CD4-positive, alpha-beta T cell treated with Interleukin-10 for 1 hour (primary cell): ENCODE measurements at places on chromosomes 3 and 15.
A peak's percentile ranks its signal among the peaks of the same experiment; 100 is the strongest.

GRCh38 chr3:42682301-42683070 is 2.9 kb upstream of the KLHL40 start:
- DNase-seq, result no peak

DNA sequence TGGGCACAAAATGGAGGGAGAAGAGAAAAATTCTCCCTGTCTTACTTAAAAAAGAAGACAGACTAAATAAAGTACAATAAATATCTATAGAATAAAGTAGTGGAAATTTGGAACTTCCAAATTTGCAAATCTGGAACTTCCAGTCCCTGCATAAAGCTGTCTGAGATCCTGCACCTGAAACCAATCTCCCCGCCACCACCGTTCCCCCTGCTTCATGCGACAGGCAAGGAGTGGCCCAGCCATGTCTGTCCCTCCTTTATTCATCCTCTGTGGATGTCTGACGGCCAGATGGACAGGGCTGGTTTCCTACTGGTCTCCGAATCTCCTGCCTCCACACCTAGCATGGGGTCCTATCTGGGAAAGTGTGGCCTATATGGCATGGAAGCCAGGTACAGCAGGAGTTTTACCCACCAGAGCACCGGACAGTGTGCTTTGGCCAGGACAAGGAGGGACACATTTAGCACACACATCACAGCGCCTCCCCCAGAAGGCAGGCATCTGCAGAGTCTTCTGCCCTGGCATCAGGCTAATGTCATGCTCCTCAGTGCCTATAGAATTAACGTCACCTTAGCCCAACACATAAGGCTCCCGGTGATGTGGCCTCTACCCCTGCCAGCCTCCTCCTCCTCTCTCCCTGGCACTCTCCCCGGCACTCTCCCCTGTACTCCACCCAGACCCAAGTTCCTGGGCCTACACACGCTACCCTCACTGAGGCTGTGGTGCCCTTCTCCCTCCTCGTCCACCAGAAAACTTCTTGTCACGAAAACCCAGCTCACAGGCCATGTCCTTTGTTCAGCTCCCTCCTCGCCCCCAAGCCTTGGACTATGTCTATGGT is 170.8 kb downstream of the XXYLT1 start:
- DNase-seq, result no peak

DNA sequence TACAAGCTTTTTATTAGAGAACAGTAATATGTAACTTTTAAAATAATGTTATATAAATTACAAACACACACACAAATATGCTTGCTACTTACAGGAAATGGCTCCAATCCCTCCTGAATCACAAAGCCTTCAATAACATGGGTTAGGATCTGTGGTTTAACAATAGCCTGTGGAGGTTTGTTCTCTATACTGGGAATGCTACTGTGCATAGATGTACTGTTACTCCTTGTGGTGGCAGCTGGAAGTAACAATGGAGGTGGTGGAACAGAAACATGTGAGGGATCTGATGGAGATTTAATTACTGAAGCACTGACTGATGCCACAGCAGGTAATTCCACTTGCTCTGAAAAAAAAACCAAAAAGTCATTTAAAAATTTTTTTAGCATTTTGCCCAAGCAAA is 64.4 kb downstream of the PHC3 start:
- DNase-seq, result no peak

DNA sequence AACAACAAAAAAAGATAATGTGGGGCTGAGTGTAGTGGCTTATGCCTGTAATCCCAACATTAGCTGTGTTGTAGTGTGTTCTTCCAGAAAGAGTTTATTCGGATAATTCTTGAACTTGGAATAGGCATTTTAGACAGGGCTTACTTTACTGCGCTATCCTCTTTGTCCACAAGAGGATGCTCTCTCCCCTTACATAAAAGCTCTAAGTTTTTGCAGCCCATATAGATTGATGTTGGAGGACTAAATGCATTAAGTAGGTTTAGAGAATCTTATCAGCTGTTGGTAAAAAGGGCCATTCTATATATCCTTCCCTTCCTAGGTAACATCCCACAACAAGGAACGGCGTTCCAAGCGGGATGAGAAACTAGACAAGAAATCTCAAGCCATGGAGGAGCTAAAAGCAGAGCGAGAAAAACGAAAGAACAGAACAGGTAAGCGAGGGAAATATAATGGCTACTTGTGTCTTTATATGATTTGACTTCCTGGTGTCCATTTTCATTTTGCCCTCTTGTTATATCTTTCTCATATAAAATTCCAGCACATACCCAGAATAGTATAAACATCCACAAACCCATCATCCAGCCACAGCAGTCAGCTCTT is 27.8 kb upstream of the ITPKA start:
- DNase-seq, result peak; percentile 57

DNA sequence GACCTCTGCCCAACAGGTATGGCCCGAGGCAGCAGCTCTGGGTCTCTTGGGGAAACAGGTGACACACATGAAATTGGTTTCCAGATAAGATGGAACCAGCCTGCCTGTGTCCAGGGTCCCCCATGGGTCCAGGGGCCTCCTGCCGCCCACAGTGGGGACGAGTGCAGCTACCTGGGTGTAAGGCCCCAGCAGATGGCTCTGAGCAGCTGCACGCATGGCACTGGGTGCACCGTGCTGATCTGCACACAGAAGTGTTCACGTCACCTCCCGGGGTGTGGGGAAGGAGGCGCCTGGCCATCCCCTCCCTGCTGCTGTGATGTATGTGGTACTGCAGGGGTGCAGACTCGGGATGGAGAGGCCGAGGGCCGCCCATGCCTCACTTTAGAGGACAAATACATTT is 63.6 kb downstream of the NIPA2 start:
- no peak for DNase-seq

DNA sequence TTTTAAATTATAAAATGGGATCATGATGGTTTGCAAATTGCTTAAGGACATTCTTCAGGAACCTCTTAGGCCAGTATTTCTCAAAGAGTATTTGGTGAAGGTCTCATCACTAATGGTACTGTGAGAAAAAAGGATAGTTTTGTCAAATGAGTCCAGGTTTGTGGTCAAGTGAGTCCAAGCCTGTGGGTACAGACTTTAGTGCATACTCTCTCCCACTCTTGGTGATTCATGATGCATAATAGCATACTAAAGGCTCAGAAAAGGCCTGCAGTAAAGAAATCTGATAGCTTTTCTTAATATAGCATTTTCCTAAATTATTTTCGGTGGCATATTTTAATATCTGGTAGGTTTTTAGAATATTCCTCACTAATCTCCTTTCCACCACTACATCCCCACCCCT is 20.0 kb downstream of the BOC start:
- DNase-seq, result no peak

GRCh38 chr3:63960048-63960711 is 48.0 kb upstream of the SCAANT1 start:
- no peak for DNase-seq

- no peak for DNase-seq
These were observed 22.0 kb upstream of the COL6A5 start for GRCh38 chr3:130323503-130323902.

DNA sequence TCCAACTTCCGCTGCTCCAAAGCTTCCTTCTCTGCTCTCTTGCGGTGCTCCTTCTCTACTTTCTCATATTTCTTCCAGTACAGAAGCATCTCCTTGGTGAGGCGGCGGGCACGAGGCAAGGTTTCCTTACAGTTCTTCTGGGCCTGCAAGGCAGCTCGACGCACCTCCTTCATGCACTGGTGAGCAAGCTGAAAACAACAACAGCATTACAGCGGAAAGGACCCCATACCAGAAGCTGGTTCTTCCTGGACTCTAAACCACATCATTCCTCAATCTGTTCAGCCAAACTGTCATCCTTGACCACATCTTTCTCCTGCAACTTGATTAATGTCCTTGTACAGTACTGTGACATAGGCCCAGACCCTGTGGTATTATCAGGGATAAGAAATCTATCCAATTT is 36.4 kb downstream of the INO80 start:
- no peak for DNase-seq

GRCh38 chr3:90080988-90081387 is 973.6 kb downstream of the EPHA3 start:
- no peak for DNase-seq

- DNase-seq, result no peak
These were observed 996 bp downstream of the HCN4 start for GRCh38 chr15:73367624-73368300.

DNA sequence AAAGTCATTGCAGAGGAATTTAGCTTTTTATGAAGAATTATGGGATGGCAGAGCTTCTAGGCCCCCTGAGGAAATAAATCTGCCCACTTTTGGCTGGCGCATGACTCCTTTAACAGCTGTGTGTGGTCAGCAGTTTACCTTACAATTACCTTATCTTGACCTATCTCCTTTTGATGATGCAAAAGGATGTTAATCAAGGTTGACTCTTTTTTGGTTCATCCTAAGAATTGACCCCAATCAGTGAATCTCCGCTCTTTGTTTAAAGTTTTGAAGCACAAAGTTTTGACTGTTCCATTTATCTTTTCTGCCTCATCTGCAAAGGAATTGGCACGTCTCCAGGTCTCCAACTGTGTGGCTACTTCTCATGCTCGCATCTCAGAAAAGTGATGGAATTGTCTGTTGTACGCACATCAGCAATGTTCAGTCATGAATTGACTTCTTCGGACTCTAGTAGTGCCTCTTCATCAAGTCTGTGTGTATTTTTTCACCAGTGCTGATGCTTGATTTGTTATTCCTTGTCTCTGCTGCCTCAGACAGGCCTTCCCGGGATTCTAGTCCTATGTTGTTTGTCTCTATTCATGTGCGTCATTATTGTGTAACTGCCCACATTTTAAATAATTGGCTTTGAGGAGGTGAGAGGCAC is 196.2 kb upstream of the CFAP20DC start:
- DNase-seq, result no peak

DNA sequence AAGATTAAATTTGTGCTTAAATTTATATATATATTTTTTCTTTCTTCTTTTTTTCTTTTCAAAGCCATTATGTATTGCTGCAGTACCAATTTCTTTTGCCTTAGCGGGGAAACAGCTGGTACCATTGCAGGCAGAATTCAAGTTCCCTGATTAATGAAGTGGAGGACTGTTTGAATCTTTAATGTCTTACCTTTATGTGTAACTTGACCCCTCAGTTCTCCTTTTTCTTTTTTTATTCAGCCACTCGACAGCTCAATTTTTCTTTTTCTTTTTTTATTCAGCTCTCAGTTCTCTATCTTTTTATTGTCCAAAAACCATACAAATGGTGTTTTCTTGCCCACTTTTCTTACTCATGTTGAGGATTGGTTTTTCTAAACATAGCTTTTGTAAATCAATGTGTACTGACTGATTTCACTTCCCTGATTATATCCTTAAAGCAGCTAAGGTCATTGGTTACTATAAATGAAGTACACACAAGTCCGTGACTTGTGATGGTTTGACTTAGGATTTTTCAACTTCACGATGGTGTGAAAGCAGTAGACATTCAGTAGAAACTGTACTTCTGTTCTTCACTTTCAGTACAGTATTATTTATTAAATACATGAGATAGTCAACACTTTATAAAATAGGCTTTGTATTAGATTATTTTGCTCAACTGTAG is 22.8 kb downstream of the ATP2C1 start:
- DNase-seq, result no peak

DNA sequence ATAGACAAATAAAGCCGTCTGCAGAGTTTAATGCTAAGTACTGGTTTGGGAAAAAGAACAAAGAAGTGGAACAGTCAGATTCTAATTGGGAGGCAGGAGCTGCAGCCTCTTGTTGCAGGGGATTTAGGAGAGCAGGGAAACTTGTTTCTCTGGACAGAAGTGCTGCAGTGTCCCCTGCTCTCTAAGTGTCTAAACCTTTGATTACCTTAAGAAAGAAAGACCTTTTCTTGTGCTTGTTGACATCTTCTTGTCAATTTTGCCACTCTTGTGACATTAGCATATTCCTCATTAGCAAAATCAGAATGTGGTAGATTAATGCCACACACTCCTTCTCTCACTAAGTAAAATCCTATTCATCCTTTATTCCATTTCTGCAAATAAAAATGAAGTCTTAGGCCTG is 38.8 kb downstream of the TRAT1 start:
- no peak for DNase-seq

- no peak for DNase-seq
These were observed 218.9 kb upstream of the THRB start for GRCh38 chr3:24713516-24713915.

- no peak for DNase-seq
These were observed 18.0 kb upstream of the SECISBP2L start for GRCh38 chr15:49064281-49064653.

GRCh38 chr15:39908186-39908585 is 11.9 kb downstream of the GPR176 start:
- DNase-seq, result no peak

- no peak for DNase-seq
These were observed 229.2 kb upstream of the CHRNA7 start for GRCh38 chr15:31801152-31801551.

DNA sequence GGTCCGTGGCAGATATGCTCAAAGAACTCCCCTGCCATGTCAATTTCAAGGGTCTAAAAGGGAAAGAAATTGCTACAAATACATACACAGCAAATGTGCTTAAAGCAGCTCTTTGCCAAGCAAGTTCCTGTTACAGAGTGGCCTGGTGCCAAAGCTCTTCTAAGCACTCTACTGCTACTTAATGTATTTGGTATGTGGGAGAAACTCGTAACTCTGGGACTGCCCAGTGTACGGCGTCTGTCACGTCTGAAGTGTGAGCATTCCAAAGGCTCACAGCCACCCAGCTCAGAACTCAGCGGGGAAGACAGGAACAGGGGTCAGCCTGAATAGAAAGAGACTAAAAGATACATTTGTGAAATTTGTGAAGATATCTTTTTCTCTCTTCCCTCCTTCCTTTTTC is 54.6 kb downstream of the RBMS3 start:
- DNase-seq, result no peak

- no peak for DNase-seq
These were observed 54.9 kb upstream of the COL6A6 start for GRCh38 chr3:130462089-130462488.

- peak; percentile 71 for DNase-seq
These were observed 89.0 kb downstream of the IQSEC1 start for GRCh38 chr3:12984023-12984823.

DNA sequence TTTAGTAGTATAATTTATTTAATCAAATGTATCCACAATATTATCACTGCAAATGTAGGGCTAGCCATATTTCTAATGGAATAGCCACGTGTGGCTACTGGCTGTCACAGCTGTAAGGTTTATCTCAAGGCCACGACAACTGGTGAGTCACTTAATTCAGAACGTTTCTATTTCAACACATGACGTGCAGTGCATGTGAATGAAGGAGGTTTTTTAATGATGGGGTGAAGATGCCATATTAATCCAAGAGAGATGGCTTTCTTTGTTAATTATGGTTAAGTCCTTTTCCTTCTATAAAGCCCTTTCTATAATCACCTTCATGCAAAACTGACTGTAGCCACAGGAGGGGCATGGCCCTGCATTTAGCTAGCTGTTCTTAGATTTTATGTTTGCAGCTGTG is 212.0 kb downstream of the FEZF2 start:
- no peak for DNase-seq
